ENCODE measurements at places on chromosomes 4 and X.

DNA sequence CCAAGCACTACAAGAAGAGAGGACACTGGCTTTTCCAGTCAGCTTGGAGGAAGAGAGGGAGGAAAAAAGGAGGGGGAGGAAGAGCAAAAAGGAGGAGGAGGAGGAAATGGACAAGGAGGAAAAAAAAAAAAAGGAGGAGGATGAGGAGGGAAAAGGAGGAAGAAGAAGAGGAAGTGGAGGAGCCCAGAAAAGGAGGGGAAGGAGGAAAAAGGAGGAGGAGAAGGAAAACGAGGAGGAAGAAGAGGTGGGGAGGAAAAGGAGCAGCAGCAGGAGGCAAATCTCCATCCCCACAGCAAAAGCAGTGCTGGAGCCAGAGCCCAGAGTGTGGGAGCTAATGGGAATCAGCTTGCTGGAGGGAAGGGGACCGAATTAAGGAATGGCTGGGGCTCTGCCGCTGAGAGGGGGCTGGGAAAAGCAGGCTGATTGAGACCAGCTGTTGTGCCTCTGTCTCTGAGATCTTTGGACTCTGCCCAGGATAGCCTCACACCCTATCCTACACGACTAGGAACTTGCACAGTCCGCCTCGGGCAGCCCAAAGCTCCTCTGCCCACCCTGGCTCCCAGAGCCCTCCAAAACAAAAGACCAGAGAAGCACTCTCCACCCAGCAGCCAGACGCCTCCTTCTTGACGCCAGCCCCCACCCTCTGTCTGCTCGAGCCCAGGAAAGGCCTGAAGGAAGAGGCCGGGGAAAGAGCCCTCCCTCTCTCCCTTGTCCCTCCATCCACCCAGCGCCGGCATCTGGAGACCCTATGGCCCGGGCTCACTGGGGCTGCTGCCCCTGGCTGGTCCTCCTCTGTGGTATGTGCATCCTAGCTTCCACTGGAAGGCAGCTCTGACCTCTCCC, at the start of gene XPNPEP2:
XPNPEP2 (plus strand) TSS at position 514 of the 843 bp plus-strand sequence; CDS start at position 749, 235 bp downstream.
- peak; percentile 80 for DNase-seq

- DNase-seq = peak; percentile 76
Observed at GRCh38 chr4:10917566-10917965, 233.0 kb upstream of the CLNK start.

DNA sequence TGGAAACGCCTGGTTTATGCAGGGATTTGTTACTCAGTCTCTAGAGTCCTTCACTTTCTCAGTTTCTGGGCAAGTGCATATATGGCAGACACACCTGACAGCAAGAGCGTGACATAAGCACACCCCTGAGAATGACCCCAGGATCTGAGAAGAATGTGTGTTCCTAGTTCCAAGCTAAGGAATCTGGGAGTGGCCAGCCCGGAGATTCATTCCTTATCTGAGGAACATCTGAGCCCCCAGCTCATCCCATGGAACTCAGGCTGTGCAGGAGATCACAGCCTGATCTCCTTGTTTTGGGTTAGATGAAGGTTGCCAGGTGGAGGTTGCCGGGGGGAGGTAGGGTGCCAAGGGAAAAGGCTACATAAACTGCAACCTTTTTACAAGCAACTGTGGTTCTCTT, 23.8 kb upstream of the KIAA0232 start:
- no peak for DNase-seq

DNA sequence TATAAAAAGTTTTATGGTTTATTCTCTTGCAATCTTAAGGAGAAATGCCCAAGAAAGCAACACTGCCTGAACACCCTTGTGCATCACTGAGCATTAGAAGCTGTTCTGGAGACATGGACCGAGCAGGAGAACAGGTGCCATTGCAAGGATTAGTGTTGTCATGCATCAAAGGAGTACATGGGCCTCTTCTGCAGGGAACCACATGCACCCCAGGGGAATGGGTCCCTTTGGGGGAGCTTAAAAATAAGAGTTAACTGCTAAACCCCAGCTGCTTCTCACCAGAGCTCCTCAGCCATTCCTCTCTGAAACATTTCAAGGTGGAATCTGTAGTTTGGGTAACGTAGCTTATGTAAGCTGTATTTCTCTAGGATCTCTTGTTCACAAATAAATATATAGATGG, 353.0 kb upstream of the SLC7A11 start:
- DNase-seq = no peak

- no peak for DNase-seq
Observed at GRCh38 chr4:105591573-105591972, 39.2 kb downstream of the ARHGEF38 start.

DNA sequence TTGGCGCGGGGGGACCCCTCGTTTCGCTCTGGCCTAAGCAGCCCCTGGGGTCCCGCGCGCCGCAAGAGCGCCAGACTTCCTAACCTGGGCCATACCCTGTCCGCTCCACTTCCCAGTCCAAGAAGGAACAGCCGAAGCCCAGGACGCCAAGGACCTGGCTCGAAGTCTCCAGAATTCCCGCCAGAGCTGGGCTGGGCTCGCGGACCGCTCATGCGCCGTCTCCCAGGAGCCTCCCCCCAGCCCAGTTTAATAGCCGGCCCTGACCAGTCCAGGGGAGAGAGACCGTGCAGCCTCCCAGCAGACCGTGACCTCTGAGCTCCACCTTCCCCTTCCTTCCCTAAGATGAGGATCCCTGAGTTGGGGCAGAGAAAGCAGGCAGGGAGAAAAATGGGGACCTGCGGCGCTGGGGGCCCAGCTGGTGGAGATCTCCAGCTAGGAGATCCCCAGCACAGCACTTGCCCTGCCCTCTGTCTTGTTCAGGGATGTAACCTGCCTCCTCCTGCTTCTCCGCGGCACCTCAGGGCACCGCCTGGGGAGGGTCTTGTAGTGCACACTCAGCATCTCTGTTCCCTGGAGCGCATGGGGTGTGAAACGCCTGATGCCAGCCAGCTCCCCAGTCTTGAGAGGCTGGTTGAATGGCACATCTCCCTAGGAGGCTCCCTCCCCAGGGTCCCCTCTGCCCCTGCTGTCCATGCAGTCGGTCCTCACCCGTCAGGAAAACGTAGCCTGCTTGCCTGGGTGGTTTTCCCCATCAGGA, 1.2 kb upstream of the LETM1 start:
- peak; percentile 12 for DNase-seq

- DNase-seq = no peak
Observed at GRCh38 chr4:174380699-174381439, 97.2 kb downstream of the CEP44 start.

DNA sequence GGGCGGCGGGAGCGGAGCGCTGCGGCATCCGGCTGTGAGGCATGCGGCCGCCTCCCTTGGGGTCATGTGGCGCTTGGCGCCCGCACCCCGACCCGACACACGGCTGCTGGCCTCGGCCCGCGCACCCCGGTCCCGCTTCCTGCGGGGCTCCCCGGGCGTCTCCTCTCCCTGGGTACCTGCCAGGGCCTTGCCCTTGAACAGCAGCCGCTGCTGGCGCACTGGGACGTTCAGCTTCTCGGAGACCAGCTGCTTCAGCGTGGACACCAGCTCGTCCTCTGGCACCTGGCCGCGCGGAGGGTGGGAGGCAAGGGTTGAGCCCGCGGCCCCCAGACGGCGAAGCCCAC, 391 bp downstream of the UBL4A start:
- DNase-seq = no peak

- no peak for DNase-seq
Observed at GRCh38 chr4:94660614-94661013, 97.1 kb upstream of the BMPR1B start.

DNA sequence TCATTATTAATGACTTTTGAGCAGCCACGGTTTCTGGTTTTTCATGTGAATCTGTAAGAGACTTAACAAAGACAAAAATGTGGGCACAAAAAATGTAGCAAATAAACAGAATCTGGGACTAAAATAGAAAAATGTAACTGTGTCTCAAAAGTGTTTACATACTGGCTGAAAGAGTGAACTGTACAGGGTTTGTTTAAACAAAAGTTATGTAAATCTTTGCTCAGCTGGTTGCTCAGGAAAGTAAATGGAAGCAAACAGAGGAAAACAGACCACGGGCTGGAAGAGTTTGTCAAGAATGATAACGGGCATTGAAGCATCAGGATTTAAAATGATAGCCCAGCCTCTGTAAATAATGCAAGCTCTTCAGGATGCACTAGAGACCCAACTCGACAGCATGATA, 921.8 kb upstream of the FTHL17 start:
- no peak for DNase-seq

DNA sequence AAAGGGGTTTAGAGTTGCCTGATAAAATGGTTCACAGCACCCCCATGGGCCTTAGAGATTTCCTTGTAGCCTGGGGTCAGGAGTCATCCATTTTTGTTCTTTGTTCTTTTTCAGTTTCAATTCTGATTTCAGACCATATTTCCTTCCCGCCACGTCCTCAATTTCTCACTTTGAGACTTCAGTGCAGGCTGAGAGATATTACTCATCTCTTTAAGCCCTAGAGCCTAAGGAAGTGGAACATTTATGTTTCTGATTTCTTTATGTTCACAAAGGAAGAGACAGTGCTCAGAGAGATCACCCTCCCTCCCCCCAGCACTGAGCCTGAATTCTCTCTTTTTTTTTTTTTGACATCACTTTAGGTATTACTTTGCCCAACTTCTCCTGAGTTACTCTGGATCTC, 56.3 kb downstream of the MSN start:
- peak; percentile 40 for DNase-seq

DNA sequence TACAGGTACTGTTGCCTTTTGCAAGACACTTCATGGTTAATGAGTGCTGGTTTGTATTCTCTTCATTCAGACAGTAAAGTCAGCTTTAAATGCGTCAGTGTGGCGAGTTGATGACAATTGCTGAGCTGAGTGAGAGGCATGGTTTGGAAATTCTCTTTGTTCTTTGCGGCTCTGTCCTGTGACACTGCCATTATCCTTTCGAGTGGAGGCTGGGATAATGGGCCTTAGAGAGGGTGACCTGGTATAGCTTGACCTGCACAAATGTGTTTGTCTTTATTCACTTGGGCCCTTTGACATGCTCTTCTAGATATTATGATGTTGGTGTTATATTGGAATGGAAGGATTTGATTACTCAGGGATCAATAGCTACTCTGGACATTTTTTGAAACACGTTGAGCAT, 208.5 kb upstream of the FAT1 start:
- DNase-seq = no peak

- no peak for DNase-seq
Observed at GRCh38 chr4:139921429-139922184, 232.4 kb downstream of the MAML3 start.

DNA sequence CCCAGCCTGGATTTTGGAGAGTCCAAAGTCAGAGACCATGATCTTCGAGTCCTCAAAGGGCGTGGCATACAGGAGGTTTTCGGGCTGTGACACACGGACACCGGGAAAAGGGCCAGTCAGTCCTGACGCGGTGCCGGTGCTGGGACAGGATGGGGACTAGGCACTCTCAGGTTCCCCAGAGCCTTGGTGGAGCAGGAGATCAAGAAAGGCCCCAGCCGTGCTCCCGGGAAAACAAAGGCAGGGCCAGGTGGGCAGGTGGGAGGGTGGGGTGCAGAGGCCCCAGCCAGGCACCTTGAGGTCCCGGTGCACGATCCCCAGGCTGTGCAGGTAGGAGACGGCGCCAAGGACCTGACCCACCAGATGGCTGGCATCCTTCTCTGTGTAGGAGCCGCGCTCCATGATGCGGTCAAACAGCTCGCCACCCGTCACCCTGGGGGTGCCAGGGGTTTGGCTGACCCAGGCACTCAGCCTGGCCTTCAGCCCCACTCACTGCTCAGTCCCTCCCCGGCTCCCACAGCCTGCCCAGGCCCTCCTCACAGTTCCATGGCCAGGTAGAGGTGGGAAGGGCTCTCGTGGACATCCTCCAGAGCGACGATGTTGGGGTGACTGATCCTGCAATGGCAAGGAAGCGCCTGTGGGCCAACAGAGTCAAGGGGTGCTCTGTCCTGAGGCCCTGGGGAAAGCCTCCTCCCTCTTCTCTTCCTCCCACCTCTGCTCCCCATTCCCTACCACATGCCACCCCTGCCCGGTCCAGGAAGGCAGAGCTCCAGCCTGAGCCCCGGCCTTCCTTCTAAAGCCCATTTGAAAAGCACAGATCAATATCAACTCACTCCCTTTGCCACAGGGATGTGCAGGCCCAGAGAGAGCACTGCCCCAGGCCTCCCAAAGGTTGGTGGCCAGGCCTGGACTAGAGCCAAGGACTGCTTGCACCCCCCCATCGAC, 1.8 kb downstream of the PNCK start:
- no peak for DNase-seq

DNA sequence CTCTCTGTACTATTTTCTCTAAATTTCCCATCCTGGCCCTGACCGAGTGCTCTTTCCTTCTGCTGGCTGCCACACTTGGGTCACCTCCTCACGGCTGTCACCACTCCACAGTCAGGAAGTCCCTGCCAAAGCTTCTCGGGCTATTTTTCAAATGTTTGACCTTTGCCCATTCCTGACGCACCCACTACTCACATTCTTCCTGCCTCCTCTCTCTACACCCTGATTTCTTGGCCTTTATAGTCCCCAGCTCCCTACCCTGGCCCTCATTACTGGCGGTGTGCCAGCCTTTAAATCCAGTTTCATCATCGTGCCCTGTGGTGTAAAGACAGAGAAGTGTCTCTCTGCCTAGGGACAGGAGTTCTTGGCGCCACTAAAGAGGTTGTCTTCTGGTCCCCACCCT, 46.4 kb upstream of the GATB start:
- no peak for DNase-seq

GRCh38 chr4:168844353-168845049, 165.6 kb downstream of the CBR4 start:
- DNase-seq = no peak

DNA sequence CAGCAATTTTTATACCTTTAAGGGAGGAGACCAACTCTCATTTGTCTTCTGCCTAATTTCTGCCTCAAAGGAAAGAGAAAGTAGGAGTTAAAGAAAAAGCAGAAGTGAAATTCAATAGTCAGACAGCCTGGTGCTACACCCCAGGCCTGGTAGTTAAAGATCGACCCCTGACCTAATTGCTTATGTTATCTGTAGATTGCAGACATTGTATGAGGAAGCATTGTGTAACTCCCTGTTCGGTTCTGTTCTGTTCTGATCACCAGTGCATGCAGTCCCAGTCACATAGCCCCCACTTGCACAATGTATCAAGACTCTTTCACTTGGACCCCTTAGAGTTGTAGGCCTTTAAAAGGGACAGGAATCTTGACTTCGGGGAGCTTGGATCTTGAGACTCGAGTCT, 335.9 kb upstream of the AR start:
- DNase-seq = no peak

DNA sequence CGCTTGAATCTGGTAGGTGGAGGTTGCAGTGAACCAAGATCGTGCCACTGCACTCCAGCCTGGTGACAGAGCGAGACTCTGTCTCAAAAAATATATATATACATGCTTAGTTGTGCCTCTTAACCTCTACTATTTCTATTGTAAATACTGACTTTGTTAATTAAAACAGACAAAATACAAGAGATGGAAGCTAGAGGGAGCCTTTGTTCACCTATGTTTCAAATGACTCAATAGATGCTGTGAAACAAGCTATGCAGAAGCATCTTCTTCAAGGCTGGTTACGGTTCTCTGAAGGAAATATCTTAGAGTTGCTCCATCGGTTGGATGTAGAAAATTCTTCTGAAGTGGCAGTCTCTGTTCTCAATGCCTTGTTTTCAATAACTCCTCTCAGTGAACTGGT, 6.2 kb downstream of the NCAPG start:
- DNase-seq = peak; percentile 76

DNA sequence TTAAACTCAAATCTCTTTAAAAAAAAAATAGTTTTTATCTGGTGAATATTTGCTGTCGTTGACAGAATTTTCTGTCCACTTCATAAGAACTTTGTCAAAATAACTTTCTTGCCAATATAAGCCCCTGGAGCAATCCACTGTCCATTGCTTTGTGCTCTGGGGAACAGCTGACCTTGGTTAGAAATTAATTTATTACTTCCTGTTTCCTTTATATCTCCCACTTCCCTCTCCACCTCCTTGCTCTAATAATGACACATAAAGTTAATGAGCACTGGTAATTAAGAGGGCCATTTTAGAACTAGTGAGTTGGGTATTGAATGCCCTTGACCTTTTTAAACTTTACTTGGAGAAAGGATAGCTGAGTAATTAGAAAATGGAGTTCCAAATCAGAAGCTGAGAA, 151.3 kb upstream of the LEF1 start:
- no peak for DNase-seq

Measured in fibroblast of skin of scalp (primary cell).